GM12891 (cell line): ENCODE measurements at places on chromosomes 11 and 22.
A peak's percentile ranks its signal among the peaks of the same experiment; 100 is the strongest.

GRCh38 chr22:40024201-40025061 lies 29.7 kb downstream of the FAM83F start:
- peak; percentile 87 for DNase-seq

DNA sequence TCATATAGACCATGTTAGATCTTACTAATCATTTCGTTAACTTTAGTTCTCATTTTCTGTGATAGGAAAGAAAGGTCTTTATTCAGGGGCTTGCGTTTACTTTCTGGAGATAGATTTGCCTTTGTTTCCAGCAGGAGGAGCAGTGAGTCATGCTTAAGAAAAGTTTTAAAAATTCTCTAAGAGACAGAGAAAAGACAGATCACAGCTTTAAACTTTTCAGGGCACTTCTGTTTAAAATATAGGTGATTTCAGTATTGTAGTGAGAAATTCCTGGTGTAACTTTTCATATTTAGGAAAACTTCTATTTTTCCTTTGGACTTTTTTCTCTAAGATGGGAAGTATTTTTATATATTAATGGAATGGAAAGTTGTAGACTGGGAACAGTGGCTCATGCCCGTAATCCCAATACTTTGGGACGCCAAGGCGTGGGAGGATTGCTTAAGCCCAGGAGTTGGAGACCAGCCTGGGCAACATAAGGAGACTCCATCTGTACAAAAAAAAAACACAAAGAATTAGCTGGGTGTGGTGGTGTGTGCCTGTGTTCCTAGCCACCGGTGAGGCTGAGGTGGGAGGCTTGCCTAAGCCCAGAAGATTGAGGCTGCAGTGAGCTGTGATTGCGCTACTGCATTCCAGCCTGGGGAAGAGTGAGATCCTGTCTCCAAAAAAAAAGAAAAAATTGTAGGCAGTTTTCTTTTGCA lies 60.3 kb downstream of the ATXN10 start:
- no peak for DNase-seq

DNA sequence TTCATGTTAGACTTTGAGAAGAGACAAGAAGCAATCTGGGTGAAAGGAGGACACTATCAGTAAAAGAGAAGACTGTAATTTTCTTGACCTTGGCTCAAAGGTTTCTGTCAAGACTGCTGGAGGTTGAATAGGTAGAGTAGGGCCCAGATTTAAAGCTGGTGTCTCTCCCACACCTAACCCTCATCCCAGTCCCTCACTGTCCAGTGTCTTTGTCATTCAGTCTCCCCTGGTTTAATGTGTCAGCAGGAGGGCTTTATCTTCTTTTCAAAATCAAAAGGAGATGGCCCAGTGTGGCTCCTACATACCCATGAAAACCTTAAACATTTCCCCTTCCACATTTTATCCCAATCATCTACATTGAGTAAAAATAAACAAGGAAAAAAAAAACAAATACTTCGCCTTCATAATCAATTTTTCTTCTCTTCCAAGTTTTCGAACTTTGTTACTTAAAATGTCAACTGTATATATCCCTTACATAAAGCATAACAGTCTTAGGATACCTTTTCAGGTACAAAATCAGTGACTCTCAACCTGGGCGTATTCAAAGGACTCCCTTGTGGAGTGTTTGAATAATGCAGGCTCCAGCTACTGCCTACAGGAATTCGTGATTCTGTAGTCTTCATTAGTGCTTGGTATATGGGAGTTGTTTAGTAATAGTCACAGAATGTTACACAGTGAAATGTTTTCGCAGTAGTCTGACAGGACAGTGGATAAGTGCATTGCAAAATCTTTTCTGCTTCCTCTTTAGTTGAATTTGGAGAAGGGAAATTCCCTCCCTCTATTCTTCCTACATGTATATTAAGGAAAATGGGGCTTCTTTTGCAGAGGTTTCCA lies 87.2 kb downstream of the FAT3 start:
- DNase-seq: no peak

DNA sequence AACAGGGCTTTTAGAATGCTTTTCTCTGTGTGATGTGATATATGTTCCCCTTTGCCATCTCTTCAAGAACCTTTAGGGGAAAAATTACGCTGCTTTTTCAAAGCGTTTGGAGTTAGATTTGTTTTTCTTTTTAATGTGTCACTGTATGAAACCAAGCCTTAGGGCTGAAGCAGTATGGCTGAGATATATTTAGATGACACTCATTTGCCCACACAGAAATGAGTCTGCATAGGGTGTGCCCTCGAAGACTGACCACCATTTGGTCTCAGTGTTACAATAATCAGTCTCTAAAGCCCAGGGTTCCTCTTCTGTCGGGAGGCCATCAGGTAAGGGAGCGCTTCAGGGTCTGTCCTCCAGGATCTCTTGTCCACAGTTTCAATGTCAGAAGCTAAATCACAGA lies 213.0 kb upstream of the NCAM1 start:
- no peak for DNase-seq

DNA sequence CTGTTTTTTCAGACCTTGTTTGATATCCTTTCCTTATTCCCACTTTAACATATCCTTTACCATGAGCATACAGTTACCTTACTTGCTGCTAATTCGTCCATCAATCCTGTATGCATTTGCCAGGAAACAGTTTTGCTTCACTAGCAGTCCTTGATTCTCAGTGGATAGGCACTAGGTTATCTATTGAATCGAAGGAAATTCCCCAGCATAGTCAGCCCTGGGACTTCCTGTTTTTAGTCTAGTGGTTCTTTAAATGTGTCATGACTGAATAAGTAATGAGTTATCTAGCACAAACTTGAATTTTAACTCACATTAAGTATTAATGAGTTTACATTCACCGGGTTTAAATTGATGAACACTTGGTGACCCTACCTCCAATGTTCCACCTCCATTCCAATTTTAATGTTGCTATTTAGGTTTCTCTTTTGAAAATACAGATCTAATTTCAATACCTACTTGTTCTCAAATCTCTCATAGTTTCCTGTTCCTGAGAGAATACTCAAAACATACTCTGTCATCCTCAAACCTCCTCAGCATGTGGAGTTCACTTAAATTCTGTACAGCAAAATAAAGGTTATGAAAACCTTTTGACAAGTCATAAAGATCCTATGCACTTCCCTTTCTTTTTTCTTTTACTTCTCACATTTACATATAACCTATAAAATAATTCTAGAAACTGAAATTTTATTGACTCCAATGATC lies 1375.1 kb upstream of the TENM4 start:
- no peak for DNase-seq

DNA sequence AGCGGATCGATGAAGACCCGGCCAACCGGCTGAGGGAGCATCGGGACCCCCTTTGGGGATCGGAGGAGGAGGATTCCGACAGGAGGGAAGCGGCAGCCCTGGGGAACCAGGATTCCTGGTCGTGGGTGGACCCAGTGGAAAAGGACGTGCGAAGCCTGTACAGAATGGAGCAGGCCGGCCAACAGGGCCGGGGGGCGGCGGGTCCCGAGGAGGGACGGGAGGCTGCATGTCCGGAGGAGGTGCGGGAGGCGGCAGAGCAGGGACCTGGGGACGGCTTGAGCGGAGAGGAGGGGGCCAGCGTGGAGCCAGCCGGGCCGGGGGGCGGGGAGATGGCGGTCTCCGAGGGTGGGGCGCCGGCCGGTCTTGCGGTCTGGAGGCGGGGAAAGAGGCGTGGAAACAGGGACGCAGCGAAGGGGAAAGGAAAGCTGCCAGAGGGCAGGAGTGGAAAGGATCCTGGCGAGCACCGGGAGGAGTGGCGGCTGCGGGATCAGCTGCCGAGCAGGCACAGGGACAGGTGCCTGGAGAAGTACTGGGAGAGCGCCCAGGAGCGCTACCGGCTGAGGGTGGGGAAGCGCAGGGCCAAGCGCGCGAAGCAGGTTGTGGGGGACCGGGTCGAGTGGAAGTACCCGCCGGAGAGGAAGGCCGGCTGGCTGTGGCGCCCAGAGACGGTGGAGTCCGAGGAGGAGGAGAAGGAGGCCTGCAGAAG lies at the start of gene ANO5:
Gene ANO5 (plus strand): TSS at position 444 of the 706 bp plus-strand sequence. CDS start 408 bp downstream, outside the sequence.
- peak; percentile 42 for DNase-seq

DNA sequence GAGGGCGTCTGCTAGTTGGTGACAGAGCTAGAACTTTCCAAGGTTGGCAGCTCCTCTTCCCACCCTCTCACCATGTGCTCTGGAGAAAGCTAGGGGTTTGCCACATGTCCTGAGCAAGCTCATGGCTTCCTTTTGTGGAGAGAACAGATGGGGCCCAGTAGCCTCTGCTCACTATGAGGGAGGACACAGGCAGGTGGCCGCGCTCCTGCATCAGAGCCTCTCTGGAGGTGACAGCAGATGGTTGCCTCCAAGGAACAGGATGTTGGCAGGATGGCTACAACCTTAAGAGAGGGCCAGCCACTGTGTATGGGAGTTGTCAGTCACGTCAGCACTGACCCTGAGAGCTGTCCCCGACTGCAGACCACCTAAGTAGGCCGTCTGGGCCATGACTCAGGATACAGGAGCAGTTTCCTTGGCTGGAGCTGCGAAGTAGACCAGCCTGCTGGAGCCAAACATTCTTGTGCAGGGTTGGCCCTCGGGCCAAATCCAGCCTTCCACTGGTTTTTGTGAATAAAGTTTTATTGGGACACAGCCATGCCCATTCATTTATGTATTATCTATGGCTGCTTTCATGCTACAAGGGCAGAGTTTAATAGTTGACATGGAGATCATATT lies 28.0 kb downstream of the SGSM1 start:
- no peak for DNase-seq

- DNase-seq: no peak
These were observed 6.4 kb downstream of the BIRC3 start for GRCh38 chr11:102323542-102324251.

GRCh38 chr22:32396746-32397145 lies 15.3 kb downstream of the RTCB start:
- no peak for DNase-seq

DNA sequence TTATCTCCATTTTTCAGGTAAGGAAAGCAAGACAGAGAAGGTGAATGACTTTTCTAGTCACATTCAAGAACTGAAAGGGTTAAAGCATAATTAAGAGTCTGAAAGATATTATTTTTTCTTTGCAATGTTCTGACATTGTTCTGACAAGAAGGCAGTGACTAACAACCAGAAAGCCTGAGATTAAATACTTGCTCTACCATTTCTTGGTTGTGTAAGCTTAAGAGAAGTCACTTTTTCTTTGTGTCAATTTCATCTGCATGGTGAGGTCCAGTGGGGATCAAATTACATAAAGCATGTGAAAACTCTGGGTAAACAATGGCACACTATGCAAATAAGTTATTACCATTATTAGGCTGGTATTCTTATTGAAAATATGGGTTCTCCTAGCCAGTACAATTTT lies 73.7 kb downstream of the PHF21A start:
- no peak for DNase-seq

DNA sequence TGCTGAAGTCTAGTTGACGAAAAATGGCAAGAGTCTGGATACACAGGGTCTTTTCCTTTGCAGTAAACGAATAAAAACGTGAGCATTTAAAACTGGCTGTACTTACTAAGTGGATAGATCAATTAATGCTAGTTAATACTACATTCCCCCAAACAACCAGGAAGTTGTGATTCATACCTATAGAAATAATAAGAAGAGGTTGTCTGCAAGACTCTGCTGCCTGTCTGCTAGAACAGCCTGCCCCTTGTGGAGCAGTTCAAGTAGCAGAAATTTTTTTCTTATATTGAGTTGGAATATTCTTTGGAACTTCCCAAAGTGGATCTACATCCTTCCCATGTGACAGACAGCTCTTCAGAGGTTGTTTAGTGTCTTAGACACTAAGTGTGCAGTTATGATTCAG lies 86.8 kb downstream of the TEAD1 start:
- no peak for DNase-seq

GRCh38 chr11:129536338-129536737 lies 160.7 kb downstream of the BARX2 start:
- no peak for DNase-seq

- no peak for DNase-seq
These were observed 19.2 kb downstream of the STK33 start for GRCh38 chr11:8574798-8575197.

DNA sequence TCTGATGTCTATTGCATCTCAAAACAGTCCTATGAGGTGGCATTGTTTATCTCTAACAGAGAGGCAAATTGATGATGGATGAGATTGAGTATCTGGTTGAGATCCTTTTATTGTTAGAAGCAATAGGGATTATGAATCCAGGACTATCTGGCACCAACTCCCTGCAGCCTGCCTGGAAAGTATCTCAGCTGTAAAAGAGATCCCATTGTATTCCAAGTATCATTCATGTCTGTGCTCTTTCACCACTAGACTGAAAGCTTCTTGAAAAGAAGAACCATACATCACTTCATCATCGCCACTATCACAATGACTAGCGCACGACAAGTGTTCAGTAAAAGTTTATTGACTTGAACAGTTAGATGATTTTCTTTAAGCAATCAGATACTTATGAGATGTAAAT lies 41.9 kb upstream of the PCF11 start:
- no peak for DNase-seq

- no peak for DNase-seq
These were observed 44.3 kb downstream of the POLD3 start for GRCh38 chr11:74636630-74637184.

- DNase-seq: no peak
These were observed 13.4 kb downstream of the TSSC4 start for GRCh38 chr11:2413742-2414579.

GRCh38 chr11:79437981-79438630 lies 2.7 kb downstream of the TENM4 start:
- no peak for DNase-seq

GRCh38 chr11:86292912-86293616 lies 9.0 kb upstream of the HIKESHI start:
- no peak for DNase-seq

DNA sequence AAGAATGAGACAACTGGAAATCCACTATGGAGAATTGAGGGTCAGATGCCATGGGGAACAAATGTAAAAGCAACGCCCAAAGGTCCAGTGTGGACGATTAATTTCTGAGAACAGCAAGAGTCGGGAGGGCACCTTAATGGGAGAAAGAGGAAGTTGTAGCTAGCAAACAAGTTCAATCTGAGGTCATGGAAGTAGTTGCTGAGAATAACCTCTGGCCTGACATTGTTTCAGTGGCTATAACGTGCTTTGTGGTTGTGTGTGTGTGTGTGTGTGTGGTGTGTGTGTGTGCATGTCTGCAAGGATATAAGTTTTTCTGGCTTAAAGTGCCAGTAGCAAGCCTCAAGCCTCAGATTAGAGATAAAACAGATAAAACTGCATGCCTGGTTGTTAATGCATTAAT lies 1630.1 kb upstream of the TENM4 start:
- peak; percentile 4 for DNase-seq

GRCh38 chr11:64186492-64187165 lies 658 bp downstream of the STIP1 start:
- DNase-seq: no peak
